Umbilical cord (tissue), 2 donors: ENCODE measurements at places on chromosomes 1 and 21.

- no peak for DNase-seq
These were observed 4.2 kb downstream of the VWA1 start for GRCh38 chr1:1439546-1440261.

DNA sequence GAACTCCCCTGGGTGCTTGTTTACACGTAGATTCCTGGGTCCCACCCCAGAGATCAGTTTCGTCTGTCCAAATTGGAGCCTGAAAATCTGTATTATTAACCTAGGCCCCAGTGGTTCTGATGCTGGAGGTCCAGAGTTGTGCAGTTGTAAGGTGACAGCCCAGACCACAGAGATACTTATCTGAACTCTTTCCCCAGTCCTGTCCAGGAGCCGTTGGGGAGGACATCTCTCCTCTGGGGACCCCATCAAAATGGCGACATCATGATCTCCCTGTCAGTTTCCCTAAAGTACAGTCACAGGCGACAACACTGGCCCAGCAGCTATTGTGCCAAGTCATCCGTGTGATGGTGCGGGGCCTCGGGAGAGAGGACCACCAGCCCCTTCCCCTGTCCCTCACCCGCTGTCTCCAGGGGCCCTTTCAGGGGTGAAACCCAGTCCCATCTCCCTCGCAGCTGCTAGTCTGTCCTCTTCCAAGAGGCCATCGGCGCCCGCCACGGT, 749 bp upstream of the EFHD2 start:
- no peak for DNase-seq

DNA sequence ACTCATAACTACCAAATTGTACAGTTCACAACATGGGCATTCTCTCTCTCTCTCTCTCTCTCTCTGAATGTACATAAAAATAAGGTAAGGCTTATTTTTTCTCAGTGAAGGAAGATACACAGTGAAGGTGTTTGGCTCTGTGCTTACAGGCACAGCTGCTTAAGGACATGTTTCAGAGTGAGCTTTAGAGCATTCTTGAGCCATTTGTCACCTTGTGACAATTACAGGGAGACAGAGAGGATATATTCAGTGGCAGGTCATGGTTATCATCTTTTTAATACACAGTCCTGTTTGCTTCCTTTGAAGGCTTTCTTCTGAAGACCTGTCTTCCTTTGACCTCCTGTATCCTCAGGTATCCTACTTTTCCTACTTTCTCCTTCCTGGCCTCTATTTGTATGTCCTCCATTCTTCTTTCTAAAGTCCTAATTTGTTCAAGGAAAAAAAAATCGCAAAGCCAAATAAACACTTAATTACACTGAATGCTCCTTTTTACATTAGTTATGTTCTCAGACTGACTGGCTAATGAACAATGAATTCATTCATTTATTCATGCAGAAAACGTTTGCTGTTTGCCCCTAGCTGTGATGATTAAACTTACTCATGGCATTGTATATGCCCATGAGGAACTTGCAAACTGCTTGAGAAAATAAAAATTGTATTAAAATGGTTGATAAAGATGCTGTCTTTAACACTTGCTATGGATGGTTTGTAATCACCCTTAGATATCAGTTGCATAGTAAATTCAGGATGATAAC, 33.4 kb downstream of the HSD17B7 start:
- DNase-seq: no peak

DNA sequence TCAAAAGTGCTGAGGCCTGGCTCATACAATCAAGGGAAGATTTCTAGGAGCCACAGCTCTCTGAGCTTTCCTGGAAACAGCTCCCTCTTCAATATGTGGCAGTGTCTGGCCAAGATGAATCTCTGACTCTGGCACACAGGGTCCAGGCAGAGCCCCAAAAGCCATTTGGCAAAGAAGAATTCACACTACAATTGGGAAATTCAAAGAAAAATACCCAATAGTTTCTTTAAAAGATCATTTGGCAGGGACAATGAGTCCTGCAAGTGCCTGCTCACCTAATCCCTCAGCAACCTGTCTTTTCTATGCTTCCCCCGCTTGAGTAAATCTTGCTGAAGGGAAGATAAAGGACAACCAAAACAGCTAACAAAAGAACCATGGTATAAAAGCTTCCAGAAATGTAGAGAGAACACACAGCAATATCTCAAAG, 124.6 kb downstream of the TGFBR3 start:
- DNase-seq: no peak

DNA sequence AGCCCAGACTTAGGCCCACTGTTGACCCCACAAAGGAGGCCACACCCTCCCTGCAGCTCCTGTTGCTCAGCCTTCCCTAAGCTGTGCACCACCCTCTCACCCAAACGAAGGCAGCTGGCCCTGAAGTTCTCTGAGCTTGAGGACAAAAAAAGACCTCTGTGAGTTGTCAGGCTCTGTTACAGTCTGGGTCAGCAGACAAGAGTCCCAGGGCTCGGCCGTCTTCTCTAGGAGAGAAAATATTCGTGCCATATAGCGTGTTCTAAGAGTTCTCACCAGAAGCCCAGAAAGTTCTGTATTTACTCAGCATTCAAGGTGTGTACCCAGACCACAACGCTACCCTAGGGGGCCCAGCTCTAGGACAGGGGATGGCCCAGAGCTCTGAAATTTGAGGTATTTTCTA, 25.5 kb upstream of the LYST start:
- no peak for DNase-seq

DNA sequence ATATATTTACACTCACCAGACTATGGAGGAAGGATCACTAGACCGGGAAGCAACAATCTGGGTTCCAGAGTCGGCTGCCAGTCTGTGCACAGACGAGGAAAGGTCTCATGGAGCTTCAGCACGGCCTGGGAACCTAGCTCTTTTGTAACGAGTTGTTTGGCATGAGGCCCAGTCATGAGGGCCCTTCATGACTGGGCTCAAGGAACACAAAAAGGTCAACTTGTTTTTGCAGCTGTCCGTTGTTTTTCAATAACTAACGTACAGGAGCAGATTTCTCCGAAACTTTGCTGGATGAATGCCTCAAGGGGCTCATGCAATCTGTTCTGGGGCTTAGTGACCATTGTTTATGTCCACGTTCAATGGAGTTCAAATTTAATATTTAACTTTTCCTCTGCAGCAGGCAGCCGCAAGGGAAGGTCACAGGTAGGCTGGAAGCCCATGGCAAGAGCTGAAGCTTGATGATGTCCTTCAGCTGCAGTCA, 5.9 kb upstream of the STUM start:
- no peak for DNase-seq

DNA sequence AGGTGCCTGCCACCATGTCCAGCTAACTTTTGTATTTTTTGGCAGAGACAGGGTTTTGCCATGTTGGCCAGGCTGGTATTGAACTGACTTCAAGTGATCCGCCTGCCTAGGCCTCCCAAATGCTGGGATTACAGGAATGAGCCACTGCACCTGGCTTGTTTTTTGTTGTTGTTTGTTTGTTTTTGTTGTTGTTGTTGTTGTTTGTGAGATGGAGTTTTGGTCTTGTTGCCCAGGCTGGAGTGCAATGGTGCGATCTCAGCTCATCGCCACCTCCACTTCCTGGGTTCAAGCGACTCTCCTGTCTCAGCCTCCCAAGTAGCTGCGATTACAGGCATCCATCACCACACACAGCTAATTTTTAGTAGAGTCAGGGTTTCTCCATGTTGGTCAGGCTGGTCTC, 7.1 kb upstream of the L1TD1 start:
- DNase-seq: no peak

GRCh38 chr1:203239526-203240305, 10.2 kb upstream of the CHIT1 start:
- DNase-seq: no peak

GRCh38 chr1:61005614-61006580, 76.5 kb upstream of the NFIA start:
- no peak for DNase-seq

- DNase-seq: no peak
These were observed 972 bp upstream of the KDM4A start for GRCh38 chr1:43648876-43649477.

DNA sequence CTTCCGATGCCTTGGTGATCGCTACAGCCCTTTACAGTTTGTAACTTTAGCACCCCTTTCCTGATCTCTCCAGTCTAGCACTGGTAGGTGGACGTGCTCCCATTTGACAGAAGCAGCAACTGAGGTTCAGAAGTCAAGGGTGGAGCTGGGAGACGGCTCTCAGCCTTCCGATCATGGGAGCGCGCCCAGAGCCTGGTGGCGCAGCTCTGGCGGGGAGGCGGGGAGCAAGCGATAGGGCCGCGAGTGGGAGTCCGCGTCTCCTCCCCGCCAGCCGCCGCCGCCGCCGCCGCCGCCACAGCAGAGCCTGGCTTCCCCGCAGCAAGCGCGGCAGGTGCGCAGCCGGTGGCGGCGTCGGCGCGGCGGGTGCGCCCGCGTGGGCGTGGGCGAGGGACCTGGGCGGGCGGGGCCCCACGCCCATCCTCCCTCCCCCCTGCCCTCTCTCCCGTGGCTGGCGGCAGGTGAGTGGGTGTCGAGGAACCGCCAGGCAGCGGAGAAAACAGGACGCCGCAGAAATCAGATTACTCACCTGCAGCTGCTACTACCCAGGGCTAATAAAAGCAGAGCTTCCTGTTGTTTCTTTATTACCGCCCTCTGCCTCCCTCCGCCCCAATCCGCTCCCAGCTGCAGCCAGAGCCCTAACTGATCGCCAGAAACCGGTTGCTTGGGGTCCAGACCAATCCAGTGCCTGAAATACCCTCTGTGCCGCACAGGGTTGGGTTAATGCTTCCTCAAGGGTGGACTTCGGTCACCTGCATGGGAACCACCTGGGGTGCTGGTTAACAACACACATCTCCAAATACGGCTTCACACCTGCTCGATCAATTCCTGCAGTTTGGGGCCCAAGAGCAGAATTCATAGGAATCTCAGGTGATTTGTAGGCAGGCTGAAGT, 60.2 kb upstream of the ID3 start:
- DNase-seq: no peak

- DNase-seq: no peak
These were observed 4.4 kb upstream of the RHEX start for GRCh38 chr1:206048582-206048981.

DNA sequence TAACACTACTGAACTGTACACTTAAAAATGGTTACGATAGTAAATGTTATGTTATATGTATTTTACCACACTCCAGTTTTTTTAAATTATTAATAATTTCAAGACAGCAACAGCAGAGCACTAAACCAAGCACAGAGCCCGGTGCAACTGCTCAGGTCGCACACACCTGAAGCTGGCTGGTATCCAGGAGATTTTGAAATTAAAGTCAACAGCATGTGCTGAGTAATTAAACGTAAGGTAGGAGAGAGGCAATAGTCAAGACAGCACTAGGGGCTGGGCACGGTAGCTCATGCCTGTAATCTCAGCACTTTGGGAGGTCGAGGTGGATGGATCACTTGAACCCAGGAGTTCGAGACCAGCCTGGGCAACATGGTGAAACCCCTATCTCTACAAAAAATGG, 35.1 kb upstream of the SLC30A10 start:
- no peak for DNase-seq

DNA sequence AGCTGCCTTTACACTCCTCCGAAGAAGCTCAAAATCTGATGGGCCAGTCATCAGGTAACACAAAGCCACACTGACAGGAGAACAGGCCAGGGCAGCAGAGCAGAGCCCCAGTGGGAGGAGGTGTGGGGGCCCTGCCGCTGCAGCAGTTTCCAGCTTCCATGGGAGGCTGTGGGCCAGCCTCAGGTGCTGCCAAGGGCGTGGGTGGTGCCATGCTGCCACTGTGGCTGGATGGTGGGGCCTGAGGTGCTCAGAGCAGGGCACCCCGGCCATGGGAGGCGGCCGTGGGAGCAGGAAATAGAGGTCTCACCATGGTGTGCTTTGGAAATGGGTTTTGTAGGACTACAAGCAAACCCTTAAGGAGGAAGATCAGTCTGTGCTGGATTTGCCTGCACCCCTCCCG, 50.8 kb upstream of the COL6A1 start:
- no peak for DNase-seq

GRCh38 chr21:30315701-30316100, 4.4 kb downstream of the KRTAP26-1 start:
- DNase-seq: no peak

DNA sequence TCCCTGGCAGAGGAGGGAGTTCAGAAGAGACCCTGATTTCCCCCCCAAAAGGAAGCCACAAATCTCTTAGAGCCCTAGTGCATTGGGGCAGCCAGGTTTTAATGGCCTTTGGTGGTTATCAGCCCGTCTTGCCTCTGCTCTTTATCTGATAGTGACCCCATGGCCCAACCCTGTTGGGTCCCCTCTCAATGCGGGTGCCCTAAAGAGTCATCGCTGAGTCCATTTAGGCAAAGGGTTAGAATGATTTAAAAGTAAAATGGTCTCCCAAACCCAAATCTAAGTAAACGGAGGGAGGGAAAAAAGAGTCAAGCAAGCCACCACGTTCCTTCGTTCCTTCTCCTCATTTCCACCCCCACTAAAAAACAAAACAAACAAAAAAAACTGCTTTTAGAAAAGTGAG, 164.0 kb downstream of the RUNX1 start:
- no peak for DNase-seq

GRCh38 chr1:87869567-87869966, 540.9 kb downstream of the LMO4 start:
- no peak for DNase-seq

GRCh38 chr1:149936992-149937705, 470 bp upstream of the MTMR11 start:
- peak; percentile 84 for DNase-seq

- peak; percentile 49 for DNase-seq
These were observed 534 bp downstream of the SLC6A9 start for GRCh38 chr1:44030605-44031251.

- DNase-seq: no peak
These were observed 376.4 kb downstream of the PCP4 start for GRCh38 chr21:40243685-40244084.

- DNase-seq: no peak
These were observed 45.1 kb downstream of the MAP3K7CL start for GRCh38 chr21:29175408-29176134.

- peak; percentile 10 for DNase-seq
These were observed 119.4 kb upstream of the RRP15 start for GRCh38 chr1:218165701-218166114.

DNA sequence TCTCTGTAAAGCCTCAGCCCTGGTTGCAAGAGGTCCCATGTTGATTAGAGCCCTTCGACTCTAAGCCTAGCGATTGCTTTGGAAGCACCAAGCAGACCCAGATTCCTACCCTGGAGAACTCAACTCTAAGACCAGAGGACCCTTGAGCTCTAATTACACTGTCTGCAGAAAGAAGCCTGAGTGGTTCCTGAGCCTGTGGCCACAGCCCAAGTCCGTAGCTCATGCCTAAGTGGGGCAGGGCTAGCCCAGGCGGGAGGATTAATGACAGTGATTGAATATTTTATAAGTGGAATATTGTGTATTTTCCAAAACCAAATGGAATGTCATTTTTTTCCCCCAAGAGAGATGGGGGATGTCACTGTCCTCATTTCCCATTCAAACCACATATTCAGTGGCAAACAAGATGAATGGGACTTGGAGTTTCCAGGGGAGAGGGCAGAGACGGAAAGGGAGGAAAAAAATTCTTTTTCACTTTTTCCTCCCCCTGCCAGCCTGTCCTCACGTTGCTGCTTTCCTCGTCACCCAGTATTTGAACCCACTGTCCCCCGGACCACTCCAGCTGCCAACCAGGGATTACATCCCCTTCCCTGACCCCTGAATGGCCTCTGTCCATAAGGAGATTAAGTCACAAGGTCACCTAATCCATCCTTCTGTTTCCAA, 79.6 kb upstream of the CTTNBP2NL start:
- DNase-seq: no peak

GRCh38 chr21:43802713-43803313, 13.4 kb downstream of the RRP1 start:
- DNase-seq: no peak
